ENCODE measurements at places on chromosomes 11 and 22. TPM values are rescaled to one million over a fixed set of nuclear protein-coding genes. Genes with fewer than 3 reads are reported as not detected.

DNA sequence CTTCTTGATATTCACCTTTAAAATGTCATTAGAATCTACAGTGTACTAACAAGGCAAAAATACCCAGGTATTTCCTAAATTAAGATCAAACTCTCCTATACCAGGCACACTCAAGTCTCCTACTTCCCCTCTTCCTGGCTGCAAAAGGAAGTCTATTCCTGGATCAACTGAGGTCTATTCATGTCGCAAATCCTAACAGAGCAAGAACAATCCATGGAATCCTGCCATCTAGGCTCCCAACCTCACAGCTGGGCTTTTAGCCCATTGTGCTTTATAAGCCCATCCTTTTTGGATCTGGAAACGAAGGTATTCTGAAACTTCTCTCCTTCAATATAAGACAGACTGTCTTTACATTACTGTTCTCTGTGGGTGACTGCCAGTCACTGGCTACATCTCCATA lies 161.8 kb downstream of the SOX6 start:
- H3K36me3 ChIP-seq = no peaks in the 10 kb centered on the region
- no peak for DNase-seq
- no peak overlapping the region for H3K4me3 ChIP-seq
- H3K4me1 ChIP-seq = peaks cover 6% of the 10 kb centered on the region
- H3K27ac ChIP-seq = no peak overlapping the region

- peak overlapping the region; percentile 98 for H3K4me3 ChIP-seq
- no peaks in the 10 kb centered on the region for H3K27me3 ChIP-seq
- peak; percentile 60 for DNase-seq
- no peaks in the 10 kb centered on the region for H3K36me3 ChIP-seq
Measured at GRCh38 chr11:62544581-62545436, 1.8 kb downstream of the AHNAK start.

The C22orf31 gene
- not detected for total RNA-seq

GRCh38 chr11:129374993-129375750 lies 476 bp upstream of the BARX2 start:
- H3K36me3 ChIP-seq = no peaks in the 10 kb centered on the region
- no peaks in the 10 kb centered on the region for H3K4me1 ChIP-seq
- DNase-seq = no peak
- H3K4me3 ChIP-seq = no peak overlapping the region
- H3K27me3 ChIP-seq = no peaks in the 10 kb centered on the region

DNA sequence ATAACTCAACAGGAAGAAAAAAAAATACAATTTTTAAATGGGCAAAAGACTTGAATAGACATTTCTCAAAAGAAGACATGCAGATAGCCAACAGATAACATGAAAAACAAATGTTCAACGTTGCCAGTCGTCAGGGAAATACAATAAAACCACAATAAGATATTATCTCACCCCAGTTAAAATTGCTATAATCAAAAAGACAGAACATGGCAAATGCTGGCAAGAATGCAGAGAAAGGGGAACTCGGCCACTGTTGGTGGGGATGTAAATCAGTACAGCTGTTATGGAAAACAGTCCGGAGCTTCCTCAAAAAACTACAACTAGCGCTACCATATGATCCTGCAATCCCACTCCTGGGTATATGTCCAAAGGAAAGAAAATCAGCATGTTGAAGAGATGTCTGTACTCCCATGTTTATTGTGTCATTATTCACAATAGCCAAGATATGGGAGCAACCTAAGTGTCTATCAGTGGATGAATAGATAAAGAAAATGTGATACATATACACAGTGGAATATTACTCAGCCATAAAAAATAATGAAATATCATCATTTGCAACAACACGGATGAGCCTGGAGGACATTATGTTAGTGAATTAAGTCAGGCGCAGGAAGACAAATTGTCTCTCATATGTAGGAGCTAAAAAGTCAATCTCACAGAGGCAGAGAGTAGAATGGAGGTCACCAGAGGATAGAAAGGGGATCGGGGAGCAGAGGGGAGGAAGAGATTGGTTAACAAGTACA lies 12.2 kb upstream of the CYTH4 start:
- H3K4me1 ChIP-seq = no peaks in the 10 kb centered on the region
- H3K27ac ChIP-seq = no peak overlapping the region
- DNase-seq = no peak

DNA sequence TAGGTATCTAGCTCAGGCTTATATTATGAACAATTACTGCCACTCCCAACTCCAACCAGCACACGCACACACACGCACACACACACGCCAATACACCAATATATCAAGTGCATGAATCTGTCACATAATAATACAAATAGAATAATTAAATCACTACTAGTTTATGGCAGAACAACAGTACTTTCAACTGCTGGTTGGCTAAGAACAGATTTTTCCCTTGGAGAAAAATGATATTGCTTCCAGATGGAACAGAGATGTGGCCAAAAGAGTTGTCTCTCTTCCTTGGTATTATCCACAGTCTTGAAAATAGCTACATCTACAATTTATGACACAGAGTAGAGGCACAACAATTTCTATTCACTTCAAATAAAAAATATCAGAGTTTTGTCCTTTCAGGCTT lies 538.3 kb upstream of the FAT3 start:
- H3K4me1 ChIP-seq = no peaks in the 10 kb centered on the region
- DNase-seq = no peak
- no peak overlapping the region for H3K27ac ChIP-seq
- H3K27me3 ChIP-seq = no peaks in the 10 kb centered on the region

The A4GALT gene
- 72.3 TPM for total RNA-seq

The TRIM6 gene
- total RNA-seq = 5.1 TPM

The TSSK2 gene
- total RNA-seq = not detected

DNA sequence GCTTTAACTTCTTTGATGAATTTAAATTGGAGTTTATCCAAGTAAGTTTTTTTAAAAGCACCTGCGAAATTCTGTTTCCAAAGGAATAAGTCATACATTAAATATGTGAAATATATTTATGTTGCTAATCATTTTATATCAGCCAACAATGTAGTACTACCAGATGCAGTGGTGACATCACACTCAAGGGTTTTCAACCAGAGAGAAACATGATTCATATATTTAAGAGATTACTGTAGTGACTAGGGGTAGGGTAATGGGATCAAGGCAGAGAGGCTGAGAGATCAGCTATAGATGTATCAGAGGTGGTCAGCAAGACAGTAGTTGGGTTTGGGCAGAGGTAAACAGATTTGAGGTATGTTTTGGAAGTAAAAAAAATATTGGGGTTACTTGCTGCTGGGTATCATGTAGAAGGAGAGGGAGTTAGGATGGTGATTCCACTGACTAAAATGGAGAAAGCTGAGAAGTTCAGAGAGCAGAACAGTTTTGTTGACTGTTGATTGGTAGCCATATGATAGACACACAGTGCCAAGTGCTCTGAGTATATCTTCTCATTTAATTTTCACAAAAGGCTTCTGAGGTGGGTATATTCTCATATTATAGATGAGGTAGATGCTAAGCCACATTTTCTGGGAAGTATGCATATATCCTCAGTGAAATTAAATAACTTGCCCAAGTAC lies 39.4 kb downstream of the CEP57 start:
- DNase-seq = no peak
- H3K27ac ChIP-seq = no peak overlapping the region
- H3K4me3 ChIP-seq = no peak overlapping the region
- H3K36me3 ChIP-seq = peaks cover 3% of the 10 kb centered on the region
- H3K27me3 ChIP-seq = no peaks in the 10 kb centered on the region

DNA sequence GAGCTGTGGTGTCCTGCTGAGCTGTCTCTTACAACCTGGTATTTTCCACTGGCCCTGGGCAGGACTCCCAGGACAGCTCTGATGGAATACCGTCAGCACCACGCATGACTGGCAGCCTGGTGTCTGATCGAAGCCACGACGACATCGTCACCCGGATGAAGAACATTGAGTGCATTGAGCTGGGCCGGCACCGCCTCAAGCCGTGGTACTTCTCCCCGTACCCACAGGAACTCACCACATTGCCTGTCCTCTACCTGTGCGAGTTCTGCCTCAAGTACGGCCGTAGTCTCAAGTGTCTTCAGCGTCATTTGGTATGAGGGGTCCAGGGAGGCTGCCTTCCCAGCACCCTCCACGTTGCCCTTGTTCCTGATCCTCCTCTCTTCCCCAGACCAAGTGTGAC lies 2.4 kb downstream of the KAT5 start:
- no peaks in the 10 kb centered on the region for H3K4me1 ChIP-seq
- no peak overlapping the region for H3K4me3 ChIP-seq
- no peak overlapping the region for H3K27ac ChIP-seq
- no peaks in the 10 kb centered on the region for H3K27me3 ChIP-seq
- DNase-seq = no peak

- DNase-seq = no peak
- peaks cover 6% of the 10 kb centered on the region for H3K36me3 ChIP-seq
- H3K4me3 ChIP-seq = no peak overlapping the region
- no peak overlapping the region for H3K27ac ChIP-seq
- no peaks in the 10 kb centered on the region for H3K27me3 ChIP-seq
Measured at GRCh38 chr11:19162951-19163505, 38.8 kb downstream of the CSRP3 start.

GRCh38 chr22:45968751-45969413 lies 8.1 kb downstream of the WNT7B start:
- H3K4me1 ChIP-seq = no peaks in the 10 kb centered on the region
- H3K36me3 ChIP-seq = no peaks in the 10 kb centered on the region
- no peak overlapping the region for H3K4me3 ChIP-seq
- H3K27me3 ChIP-seq = no peaks in the 10 kb centered on the region
- H3K27ac ChIP-seq = no peak overlapping the region

DNA sequence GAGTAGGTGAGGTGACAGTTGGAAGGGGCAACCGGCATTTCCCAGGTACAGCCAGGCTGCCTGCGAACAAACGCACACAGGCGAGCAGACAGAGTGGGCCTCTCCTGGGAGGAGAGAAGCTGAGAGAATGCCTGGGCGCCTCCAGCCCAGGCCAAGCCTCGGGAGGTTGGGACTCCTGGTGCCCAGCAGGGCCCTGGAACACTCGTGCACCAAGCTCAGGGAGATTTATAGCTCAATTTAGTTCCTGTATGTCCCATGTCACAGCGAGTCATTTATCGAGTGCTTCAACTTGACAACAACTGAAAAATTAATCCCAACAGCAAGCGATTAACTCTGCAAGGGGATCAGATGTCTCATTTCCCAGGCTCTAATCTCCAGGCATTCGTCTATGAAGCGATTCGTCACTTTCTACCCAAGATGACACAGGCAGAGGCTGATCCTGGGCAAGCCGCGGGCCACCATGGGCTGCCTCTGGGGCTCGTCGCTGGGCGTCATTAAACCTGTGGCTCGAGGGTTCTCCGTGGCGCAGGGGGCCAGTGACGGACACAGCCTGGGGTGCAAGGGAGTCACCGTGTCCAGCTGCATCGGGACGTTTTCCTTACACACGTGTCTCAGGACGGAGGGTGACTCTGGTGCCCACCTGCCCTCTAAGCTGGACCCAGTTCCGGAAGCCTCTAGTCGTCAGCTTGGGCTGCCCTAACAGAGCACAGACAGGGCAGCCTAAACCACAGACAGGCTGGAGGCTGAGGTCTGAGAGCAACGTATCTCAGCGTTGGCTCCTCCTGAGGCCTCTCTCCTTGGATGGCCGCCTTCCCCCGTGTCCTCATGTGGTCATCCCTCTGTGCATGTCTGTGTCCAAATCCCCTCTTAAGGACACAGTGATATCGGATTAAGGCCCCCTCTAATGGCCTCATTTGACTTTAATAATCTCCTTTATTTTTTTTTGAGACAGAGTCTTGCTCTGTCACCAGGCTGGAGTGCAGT lies 154.1 kb downstream of the CTTN start:
- DNase-seq = no peak
- no peak overlapping the region for H3K27ac ChIP-seq
- no peaks in the 10 kb centered on the region for H3K27me3 ChIP-seq
- H3K4me1 ChIP-seq = no peaks in the 10 kb centered on the region
- no peak overlapping the region for H3K4me3 ChIP-seq

DNA sequence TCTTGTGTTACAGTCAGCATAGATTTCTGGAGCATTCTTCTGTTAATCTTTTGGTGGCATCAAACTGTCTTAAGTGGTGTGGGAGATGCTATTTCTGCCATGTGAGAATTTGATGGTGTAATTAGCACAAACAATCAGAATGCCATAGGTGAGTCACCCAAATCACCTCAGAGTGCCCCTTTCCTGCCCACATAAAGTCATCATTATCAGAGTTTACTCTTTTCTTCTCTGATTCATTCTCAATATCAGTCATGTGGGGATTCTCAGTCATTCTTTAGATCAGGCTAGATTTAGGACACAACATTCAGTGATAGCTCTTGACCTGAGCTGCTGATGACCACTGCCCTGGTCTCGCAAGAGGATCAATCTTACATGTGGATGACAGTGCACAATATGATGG lies 23.7 kb upstream of the MS4A6A start:
- no peaks in the 10 kb centered on the region for H3K27me3 ChIP-seq
- H3K27ac ChIP-seq = no peak overlapping the region
- H3K4me1 ChIP-seq = no peaks in the 10 kb centered on the region
- H3K36me3 ChIP-seq = no peaks in the 10 kb centered on the region

DNA sequence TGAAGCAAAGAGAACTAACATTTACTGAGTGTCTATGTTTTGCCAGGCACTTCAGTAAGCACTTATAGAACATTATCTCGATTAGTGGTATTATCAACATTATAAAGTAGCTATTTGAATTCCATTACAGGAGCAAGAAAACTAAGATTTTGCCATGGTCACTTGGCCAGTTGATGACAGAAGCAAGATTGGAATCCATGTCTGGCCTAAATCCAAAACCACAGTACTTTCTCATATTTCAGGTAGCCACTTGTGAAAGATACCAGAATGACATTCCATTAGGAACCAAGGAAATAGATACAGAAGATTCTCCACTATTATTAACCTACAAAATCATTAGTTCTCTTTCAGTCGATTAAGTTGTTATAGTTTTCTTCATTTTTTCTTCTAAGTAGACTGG lies 691.0 kb upstream of the API5 start:
- no peaks in the 10 kb centered on the region for H3K27me3 ChIP-seq
- H3K27ac ChIP-seq = no peak overlapping the region
- H3K36me3 ChIP-seq = no peaks in the 10 kb centered on the region
- no peak for DNase-seq

The FJX1 gene
- total RNA-seq = 10.4 TPM

GRCh38 chr11:126538071-126538470 lies 182.6 kb downstream of the ST3GAL4 start:
- no peaks in the 10 kb centered on the region for H3K4me1 ChIP-seq
- no peak overlapping the region for H3K4me3 ChIP-seq
- DNase-seq = no peak
- H3K27me3 ChIP-seq = no peaks in the 10 kb centered on the region

GRCh38 chr11:65634905-65635731 lies 2.8 kb upstream of the SIPA1 start:
- H3K36me3 ChIP-seq = peaks cover 6% of the 10 kb centered on the region
- H3K27ac ChIP-seq = no peak overlapping the region
- H3K27me3 ChIP-seq = no peaks in the 10 kb centered on the region
- no peaks in the 10 kb centered on the region for H3K4me1 ChIP-seq
- H3K4me3 ChIP-seq = no peak overlapping the region

The SMC1B gene
- not detected for total RNA-seq
